ENCODE measurements at places on chromosomes 1 and 21.

DNA sequence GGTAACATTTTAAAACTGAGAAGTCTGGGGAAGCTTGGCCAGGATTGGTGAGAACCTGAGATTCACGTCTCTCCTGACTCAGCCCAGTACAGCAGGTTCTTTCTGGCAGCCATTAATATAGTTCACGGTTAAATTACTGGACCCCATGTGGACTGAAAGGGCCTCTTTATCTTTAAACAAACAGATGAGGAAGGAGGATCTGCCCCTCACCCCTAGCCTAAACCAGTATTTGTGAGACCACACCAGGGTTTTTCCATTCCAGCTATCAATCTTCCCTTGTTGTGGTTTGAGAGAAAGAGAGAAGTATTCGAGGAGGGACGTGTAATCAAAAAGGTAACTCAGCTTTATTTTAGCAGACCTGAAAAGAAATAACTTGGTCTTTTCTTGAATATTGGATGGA lies 137.1 kb downstream of the PROX1 start:
- DNase-seq, result no peak

DNA sequence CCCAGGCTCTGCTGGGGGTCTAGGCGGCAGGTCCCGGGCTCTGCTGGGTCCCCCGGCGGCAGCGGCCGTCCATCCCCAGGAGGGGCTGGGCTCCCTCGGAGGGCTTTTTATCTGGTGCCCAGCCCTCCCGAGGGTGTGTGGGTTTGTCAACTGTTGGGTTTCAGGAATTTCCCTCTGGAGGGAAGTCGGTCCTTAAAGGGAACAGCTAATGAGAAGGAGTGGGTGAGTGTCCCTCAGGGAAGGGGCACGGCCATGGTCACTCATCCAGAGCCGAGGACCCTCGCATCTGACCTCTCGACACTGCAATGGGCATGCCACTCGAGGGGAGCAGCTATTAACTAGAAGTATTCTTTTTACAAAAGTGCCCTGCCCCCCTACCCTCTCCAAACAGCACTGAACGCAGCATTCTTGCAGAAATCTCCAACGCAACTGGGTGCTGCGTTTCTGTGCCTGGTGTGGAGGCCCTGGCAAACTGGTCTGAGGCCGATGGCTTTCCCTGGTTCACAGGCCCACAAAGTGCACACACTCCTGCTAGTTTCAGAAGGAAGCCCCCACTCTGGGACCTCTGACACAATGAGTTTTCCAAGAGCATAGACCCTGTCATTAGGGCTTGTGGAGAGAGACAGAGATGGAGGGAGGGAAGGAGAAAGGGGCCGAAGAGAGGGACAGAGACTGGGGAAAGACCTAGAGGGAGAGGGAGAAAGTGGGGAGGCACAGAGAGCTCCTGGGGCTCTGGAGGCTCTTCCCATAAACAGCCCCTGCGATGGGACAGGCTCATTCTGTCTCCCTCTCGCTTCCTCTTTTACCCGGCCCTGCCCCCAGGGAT lies 1.0 kb upstream of the TSPEAR start:
- DNase-seq, result no peak

- DNase-seq, result no peak
Measured at GRCh38 chr1:232249861-232250777, 379.8 kb downstream of the SIPA1L2 start.

DNA sequence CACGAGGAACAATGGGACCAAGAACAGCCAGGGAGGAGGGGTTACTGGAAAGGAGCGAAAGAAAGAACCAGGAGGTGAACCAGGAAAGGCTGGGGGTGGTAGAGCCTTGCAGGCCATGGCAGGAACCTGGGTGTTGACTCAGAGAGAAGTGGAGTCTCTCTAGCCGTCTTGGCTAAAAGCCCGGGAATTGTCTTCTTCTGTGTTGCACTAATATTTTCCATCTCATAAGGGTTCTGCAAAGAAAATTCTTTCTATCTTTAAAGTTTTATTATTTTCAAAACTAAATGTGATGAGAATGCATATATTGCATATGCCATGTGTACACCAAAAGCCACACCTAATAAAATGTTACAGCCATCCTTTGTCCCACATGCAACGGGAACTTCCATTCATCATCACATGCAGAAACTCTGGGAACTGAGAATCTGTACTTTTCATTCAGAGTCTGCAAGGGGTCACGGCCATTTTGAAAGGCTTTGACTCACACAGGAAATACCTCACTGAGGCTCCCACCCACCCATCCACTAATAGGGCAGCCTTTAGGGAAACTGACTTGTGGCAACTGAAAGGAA lies 38.0 kb downstream of the ERG start:
- no peak for DNase-seq

GRCh38 chr1:15810073-15810472 lies 2.6 kb upstream of the UQCRHL start:
- no peak for DNase-seq

DNA sequence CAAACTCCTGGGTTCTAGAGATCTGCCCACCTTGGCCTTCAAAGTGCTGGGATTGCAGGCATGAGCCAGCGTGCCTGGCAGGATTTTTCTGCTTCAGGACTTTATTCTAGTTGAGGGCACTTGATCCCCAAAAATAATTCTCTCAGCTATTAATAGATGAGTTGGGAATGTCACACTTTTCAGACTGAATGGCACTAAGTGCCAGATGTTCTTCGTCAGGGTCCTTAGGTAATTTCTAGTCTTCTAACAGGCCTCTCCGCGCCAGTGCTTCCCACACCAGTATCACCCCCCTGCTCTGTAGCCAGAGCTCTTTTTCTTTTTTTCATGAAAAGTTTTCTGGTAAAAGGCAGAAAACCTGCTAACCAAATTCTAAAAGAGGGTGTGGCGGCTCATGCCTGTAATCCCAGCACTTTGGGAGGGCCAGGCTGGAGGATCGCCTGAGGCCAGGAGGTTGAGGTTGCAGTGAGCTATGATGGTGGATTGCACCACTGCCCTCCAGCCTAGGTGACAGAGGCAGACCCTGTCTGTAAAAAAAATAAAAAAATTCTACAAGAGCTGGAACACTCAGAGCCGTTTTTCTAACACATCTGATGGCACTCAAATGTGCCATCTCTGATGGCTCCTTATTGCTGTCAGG lies 6.1 kb upstream of the SARS1 start:
- no peak for DNase-seq

- no peak for DNase-seq
Measured at GRCh38 chr1:43961692-43962091, 8.1 kb upstream of the DPH2 start.

GRCh38 chr21:31012133-31013089 lies 25.9 kb downstream of the KRTAP19-8 start:
- no peak for DNase-seq

- DNase-seq, result no peak
Measured at GRCh38 chr1:243923292-243924171, 73.5 kb upstream of the AKT3 start.
